ENCODE measurements at places on chromosomes 2 and 18.

DNA sequence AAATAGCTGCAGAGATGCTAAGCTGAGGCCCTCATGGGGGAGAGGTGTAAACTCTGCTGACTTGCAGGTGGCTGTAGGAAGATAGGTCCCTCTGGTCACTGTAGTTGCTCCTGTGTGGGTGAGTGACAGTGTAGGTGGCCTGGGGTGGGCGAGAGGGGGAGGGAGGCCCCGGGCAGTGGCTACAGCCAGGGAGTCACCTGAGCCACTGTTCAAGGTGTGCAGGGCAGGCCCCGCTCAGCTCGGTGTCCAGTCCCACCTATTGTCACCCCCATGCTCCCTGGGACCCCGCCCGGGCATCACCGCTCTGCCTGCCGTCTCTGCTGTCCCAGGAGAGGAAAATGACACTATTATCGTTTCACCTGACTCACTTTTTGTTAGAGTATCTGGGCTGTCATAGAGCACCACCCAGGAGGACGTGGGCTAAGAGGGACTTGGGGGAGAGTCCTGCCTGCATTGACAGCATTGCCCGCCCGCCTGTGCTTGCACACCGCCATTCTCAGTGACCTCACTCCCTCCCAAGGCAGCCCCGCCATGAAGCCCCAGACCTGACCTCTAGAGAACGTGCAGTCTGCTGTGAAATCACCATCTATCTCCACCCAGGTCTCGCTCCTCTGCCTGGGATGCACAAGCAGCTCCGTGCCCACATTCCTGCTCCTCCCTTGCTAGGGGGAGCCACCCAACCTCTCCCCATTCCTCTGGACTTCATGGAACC lies 29.2 kb downstream of the COPS9 start:
- DNase-seq, result no peak

DNA sequence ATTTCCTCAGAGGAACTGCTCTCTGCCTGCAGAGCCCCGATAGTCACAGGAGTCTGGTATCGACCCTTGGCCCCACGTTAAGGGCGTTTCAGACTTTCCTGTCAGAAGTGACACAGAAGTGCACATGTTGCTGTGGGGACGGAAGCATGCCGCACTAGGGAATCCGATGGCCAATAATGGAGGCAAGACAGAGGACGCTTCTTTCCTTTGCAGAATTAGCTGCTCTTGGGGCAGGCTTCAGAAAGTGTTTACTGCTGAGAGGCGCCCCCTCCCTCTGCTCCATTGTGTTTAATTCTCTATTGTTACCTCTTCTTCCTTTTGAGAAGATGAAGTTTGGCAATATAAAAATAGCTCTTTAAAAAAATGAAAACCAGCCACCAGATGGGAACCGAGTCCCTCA lies 118.6 kb upstream of the EML6 start:
- no peak for DNase-seq

DNA sequence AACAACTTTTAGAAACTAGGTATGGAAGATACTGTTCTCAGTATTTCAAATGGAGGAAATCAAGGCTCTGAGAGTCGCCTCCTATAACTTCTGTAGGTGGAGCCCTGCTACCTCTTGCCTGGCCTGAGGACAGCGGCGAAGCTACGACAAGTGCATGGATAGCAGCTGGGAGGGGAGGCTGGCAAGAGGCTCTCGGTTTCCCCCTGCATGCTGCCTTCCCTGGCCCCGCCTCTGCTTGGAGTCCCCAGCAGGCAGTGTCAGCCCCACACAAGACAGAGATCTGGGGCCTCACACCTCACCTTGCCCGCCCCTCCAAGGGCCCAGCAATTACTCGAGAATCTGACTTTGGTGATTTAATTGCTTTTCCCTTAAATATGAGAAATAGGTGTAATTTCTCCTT lies 107.6 kb upstream of the POU3F3 start:
- DNase-seq, result no peak

- peak; percentile 77 for DNase-seq
Observed at GRCh38 chr2:4673025-4673489, 969.7 kb downstream of the DCDC2C start.

GRCh38 chr2:224885836-224886547 lies 156.3 kb downstream of the DOCK10 start:
- no peak for DNase-seq

GRCh38 chr2:12661489-12661888 lies 55.2 kb upstream of the TRIB2 start:
- DNase-seq, result no peak

Data from T1000 (cell line).